ENCODE measurements at places on chromosomes 6 and 20. TPM values are rescaled to one million over a fixed set of nuclear protein-coding genes. Genes with fewer than 3 reads are reported as not detected.

DNA sequence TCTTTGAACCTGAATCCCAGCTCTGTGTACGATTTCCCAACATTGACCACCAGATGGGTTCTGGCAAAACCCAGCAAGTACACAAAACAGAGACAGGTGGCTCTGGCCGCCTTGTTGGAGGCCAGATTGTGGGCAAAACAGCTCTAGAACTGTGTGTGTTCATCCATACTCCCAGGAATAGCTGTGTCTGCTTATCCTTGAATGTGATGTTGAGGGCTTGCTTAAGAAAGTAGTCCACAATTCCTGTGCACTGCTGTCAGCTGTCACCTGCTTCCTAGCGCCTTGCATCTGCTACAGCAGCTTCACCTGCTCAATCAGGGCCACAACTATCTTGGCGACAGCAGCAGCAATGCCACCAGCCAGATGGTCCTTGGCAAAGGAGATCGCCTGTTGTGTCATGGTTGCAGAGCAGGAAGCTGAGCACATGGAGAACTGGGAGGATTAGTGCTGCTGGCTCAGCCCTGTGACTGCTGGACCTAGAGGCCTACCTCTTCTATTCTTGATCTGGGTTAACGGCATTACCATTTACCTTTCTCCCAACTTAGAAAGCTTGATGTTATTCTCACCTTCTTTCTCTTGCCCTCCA lies 3.7 kb upstream of the SMAP1 start:
- peak; percentile 10 for DNase-seq

DNA sequence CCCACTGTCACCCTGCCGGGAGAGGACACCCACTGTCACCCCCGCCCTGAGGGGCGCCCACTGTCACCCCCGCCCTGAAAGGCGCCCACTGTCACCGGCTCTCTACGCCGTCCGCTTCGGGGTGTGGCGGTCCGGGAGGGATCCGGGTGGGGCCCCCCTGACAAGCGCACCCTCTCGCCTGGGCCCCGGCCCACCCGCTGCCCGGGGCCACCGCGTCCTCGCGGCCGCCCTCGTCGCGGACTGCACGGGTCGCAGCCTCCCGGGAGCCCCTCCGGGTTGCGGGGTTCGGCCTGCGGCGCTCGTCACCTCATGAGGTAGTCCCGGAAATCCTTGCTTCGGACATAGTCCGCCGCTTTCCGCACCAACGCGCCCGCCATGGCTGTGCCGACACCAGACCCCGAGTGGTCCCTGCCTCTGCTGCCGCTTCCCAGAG lies 224 bp downstream of the MPC1 start:
- no peak for DNase-seq

The LKAAEAR1 gene
- polyA plus RNA-seq, result not detected

DNA sequence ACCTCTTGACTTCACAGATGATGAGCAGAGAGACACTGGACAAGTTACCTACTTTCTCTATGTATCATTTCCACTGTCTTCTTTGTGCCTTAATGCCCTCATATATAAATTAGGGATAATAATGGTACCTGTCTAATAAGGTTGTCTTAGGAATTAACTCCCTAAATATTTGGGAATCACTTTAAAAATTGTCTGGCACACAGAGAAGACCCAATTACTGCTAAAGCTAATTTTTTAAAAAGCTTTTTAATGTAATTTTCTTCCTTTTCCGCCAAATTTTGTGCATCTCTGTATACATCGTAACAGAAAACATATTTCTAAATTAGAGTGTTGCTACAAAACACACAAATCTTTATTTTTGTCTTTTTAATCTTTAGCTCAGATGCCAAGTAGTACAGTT lies 816.8 kb upstream of the ADGRB3 start:
- no peak for DNase-seq

The PBOV1 gene
- polyA plus RNA-seq, result not detected

DNA sequence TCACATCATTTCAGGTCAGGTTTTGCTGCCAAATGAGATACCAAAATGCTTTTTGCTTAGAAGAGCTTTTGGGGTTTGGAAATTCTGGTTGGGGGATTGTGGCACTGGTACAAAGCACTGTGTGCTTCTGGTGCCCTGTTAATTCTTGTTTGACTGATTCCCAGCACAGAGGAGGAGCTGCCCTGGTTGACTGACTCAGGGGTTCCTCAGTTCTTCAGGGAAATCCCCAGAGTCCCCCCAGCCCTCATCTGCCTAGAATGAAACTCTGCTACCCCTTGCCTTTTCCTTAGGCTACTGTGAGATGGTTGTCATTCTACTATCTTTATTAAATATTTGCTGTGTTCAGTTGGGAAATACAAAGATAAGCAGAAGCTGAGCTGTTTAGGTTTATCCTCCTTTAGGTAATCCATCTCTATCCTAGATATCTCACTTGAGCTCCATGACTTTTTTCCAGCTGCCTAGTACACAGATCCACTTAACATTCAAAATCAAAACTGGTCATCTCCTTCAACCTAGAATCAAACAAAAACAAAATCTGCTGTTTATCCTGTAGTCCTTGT lies 24.9 kb upstream of the TSPYL1 start:
- no peak for DNase-seq

DNA sequence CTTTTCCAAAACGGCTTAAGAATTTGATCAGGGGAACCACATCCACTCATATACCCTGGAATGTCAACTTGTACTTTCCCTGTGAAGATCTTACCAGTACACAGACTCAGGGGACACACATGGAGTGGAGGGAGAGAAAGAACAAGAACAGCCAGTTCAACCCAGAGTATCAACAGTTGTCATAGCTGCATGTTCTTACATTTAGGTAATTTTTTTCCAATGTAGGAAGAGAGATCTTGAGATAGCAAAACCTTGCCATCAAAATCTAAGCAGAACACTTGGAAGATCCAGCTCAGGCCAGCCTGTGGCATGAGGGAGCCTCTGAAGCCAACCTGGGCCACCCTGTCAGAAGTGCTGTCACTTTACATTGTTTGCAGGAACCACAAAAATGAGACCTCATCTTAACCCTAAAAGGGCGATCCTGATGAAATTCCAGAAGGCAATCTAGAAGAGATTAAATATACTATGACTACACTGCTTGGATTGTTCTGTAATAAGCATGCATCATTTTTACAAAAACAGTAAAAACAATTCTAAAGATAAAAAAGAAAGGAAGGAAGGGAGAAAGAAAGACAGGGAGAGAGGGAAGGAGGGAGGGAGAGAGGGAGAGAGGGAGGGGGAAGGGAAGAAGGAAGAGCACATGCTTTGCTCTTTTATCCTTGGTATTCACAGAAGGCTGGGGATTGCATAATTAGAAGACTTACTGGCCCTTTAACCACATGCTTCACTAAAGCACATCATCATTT lies 124.7 kb upstream of the TCF21 start:
- no peak for DNase-seq

DNA sequence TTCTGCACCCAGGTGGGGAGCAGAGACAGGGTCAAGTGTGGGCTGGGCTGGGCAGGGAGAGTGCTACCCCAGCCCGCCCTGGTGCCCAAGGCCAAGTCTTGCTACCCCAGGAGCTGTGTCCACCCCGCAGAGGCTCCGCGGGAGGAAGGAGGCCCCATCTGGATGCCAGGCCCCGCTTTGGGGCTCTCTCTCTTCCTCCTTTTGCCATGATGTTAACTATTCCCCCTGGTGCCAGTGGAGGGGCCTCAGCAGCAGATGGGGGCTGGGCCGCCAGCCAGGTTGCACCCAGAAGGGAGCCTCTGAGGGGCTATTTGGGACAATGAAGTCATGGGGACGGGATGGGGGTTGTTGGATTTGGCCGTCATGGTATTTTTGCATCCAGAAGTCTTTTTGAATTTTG lies 9.3 kb downstream of the SLC17A9 start:
- no peak for DNase-seq

The CLDN20 gene
- polyA plus RNA-seq, result 0.52 TPM

The CEP57L1 gene
- 15.2 TPM for polyA plus RNA-seq

The KHDC1L gene
- 0.23 TPM for polyA plus RNA-seq

DNA sequence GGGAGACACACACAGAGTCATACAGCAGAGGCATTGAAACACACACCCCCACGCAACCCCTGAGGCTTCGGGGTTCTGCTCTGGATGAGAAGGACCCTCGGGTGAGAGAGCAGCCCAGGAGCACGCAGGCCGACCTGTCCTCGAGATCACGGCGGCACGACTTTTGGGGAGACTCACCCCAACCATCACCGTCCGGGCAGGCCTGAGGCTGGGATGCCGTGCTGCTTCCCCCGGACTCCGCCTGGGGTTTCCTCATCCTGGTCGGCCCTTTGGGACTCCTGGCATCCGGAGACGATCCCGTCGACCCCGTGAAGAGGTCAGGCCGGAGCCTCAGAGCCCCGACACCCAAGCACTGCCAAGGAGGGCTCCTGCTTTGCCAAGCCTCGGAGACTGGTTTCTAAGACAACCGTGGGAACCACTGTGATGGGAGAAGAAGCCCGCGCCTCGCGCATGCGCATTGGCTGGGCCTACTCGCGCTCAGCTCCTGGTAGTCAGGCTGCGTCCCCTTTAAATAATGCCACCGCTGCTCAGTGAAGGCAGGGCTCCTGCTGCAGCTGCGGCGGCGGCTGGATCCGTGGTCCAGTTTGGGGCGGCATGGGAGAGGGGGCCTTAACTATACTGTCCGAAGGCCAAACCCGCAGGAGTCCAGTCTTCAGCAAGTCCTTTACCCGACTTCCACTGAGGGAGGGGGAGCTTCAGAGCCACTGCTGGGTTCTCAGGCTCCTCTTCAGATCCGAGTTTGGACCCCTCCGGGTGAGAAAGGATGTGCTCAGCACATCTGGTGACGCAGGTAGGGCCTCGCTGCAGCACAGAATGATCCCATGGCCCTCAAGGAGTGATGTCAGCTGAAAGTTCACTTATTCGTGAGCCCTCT lies 171.4 kb upstream of the ZNF337 start:
- peak; percentile 43 for DNase-seq

The TMEM170B gene
- polyA plus RNA-seq, result 5.3 TPM

The C4A gene
- 16.2 TPM for polyA plus RNA-seq

GRCh38 chr6:111428811-111429210 lies 54.2 kb downstream of the REV3L start:
- no peak for DNase-seq

The SRMS gene
- polyA plus RNA-seq, result not detected

The MCCD1 gene
- polyA plus RNA-seq, result not detected

DNA sequence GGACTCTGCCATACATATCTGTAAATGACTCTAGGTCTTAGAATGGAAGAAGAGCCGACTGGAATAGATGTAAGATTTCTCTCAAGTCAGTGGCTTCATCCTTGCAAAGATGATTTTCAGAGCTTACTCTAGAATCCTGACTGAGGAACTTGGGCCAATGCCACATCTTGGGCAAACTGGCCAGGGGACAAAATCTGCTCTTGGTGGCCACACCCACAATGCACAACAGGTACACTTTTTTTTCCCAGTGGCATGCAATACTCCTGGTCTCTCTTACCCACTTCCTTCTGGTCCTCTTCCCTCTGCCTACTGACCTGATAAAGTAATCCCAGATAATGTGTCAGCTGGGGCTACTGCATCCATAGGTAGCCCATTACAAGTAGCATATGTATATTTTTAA lies 13.4 kb downstream of the CLIC5 start:
- DNase-seq, result no peak

The PSORS1C2 gene
- not detected for polyA plus RNA-seq

All from muscle of back (tissue), 13 donors.